ENCODE measurements at places on chromosomes 5 and 9.

GRCh38 chr9:121197132-121197531 lies 4.5 kb downstream of the RAB14 start:
- DNase-seq: no peak

DNA sequence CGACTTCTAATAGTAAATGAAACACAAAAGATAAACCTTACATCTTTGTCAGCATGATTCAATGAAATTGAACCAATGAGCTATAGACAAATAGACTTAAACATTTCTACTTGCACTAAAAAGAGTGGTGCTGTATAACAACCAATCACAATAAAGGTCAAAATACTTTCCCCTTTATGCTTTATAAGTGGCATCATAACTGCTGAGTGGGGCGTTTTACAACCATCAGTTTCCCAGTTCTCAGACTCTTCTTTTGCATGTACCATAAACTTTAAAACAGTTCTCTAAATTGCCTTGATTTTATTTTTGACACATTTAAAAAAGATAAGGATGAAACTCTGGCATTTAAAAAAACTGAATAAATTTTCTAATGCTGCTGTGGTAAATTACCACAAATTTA lies 356.2 kb downstream of the NNT start:
- no peak for DNase-seq

- DNase-seq: no peak
Observed at GRCh38 chr5:34657988-34658387, 1.9 kb downstream of the RAI14 start.

DNA sequence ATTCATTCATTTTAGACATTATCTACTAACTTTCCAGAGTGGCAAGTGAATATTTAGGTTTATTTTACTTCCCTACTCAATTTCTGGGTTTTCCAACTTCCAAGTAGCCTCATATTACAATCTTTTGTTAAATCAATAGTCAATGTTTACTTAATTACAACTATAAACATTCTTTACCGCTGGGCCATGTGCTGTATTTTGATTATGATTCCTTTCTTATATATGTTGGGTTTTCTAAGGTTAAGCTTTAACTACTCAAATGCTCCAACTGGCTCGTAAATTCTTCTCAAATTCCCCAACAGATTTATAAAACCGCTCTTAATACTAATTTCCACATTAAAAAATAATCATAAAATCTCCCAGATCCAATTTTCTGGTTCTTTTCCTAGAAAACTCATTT lies 110.1 kb upstream of the ABCA1 start:
- DNase-seq: no peak

GRCh38 chr5:91118796-91119195 lies 264.3 kb downstream of the ARRDC3 start:
- no peak for DNase-seq

DNA sequence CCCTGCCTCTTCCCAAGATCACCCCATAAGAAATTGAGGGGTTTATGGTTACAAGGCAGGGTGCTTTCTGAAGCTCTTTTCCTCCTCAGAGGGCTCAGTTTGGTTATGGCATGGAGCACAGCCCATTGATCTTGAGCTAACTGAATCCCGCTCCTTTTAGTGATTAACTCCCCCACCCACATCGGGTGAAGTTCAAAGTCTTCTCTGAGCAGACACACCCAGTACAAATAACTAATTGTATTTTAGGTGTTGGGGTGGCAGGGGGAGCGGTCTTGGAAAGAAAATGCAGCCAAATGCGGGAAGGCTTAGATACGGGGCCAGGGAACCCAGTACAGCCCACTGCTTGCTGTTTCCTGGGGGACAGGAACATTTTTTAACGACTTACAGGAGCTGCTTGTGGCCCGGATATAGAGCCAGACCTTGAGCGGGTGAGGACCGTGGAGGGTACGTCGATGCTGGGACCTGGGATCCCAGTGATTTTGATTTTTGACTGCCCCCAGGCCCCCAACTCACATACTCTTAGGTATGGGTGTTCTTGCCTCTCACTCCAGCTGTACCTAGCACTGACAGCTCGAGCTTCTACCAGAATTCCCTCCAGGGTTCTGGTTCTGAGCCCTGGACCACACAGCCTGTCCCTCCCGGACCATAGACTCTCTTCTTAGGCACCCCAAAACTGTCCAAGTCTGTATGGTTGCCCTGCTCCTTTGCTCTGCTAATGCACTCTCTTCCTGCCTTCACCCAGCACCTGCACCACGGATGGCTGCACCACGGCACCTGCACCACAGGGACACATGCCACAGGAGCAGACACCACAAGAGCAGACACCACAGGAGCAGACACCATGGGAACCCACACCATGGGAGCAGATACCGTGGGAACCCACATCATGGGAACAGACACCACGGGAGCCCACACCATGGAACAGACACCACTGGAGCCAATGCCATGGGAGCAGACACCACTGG lies 18.3 kb upstream of the RXRA start:
- no peak for DNase-seq

DNA sequence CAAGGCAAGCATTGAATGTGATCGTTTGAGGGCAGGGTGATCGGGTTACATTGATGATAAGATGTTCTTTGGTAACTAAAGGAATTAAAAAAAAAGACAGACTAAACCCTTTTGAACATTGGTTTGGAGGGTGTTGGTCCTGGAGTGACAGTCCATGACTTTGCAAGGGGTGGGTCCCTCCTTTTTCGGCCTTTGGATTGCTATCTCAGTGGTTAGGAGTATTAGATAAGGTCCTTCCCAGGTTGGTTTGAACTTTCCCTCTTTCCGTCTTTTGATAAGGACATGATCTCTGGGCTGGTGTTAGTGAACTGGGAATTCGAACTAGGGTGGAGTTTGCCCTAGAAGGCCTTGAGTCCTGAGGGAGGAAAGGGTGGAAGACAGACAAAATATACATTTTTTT lies 5.4 kb upstream of the ABO start:
- no peak for DNase-seq

Measured in fibroblast of lung (primary cell).